ENCODE measurements at places on chromosomes 5 and 9.

GRCh38 chr9:84669288-84670137 is at the start of gene NTRK2:
Gene NTRK2, plus strand, starts transcription at chr9:84669729. Its CDS starts 1,020 bp downstream, at chr9:84670749.
- peak; percentile 20 for DNase-seq

- DNase-seq, result peak; percentile 99
Measured at GRCh38 chr9:35510754-35511428, 21.0 kb downstream of the RUSC2 start.

GRCh38 chr5:75243100-75243499 is 6.4 kb upstream of the ANKRD31 start:
- DNase-seq, result no peak

DNA sequence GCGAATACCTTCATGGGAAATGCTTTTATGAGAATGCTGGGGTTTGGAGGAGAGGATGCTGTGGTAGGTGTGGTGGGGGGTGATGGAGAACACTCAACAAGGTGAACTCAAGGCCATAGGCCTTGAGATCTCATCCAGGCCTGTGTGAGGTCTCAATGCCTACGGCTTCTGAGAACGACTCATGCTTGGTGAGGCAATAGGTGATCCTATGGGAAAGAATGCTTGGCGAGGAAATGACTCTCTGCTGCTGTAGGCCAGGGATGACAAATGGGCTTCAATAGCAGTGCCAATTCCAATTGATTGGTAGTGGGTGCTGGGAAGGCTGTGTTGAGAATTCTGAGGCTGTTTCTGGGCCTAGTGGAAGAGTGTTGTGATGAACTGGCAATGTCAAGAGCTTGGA is 280.2 kb upstream of the CLINT1 start:
- DNase-seq, result no peak

- DNase-seq, result peak; percentile 71
Measured at GRCh38 chr5:14880688-14881087, 9.1 kb upstream of the ANKH start.

DNA sequence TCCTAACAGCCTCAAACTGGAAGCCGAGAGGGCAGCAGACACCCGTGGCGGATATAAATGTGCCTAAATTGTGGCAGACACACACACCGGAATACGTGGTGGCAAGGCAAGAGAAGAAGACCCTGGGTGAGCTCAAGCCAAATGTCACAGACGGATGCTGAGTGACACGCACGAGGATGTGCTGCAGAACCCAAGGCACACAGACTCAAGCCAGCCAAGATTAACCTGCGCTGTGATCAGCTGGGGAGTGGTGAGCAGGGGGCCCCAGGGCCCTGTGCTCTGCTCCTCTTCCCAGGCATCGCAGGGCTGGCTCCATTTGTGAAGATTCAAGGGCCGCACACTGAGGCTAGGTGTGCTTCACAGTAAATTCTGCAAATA is 16.4 kb downstream of the SEMA4D start:
- DNase-seq, result no peak

GRCh38 chr5:26482810-26483375 is 555.5 kb downstream of the CDH9 start:
- DNase-seq, result peak; percentile 26

- DNase-seq, result no peak
Measured at GRCh38 chr5:73392775-73393174, 55.8 kb downstream of the FOXD1 start.

DNA sequence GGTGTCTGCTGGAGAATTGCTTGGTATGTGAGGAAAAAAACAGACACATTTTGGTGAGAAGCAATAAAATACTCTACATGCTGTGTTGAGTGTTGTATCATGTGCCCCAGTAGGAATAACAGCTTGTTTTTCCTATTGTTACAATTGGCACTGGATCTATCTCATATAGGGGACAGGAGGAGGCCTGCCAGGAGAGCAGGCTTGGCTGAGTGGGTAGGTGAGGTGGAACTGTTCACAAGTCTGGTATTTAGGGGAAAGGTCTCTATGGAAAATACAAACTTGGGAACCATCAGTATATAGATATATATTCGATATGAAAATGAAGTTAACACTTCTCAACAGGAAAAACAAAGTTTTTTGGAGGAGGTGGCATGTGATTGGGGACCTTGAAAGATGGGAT is 9.5 kb upstream of the SH3TC2 start:
- DNase-seq, result no peak

DNA sequence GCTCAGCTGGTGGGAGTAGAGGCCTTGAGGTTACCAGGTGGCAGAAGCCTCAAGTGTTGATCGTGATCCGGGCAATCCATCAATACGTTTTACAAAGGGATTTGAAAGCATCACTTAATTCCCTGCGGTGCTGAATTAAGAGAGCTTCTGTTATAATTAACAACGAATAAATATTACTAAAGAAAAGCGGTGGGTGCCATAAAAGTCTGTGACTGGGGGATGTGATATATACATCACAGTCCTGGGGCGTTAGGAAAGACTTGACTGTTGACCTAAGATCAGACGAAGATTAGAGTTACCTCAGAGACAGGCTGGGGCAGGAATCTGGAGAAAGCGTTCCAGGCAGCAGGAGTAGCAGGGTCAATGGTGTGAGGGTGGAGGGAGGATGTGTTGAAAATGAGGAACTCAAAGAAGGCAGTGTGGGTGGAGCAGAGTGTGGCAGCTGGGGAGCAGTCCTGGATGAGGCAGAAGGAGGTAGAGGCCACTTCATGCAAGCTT is 6.7 kb upstream of the C5orf63 start:
- no peak for DNase-seq
